ENCODE measurements at places on chromosomes 6 and 20.

DNA sequence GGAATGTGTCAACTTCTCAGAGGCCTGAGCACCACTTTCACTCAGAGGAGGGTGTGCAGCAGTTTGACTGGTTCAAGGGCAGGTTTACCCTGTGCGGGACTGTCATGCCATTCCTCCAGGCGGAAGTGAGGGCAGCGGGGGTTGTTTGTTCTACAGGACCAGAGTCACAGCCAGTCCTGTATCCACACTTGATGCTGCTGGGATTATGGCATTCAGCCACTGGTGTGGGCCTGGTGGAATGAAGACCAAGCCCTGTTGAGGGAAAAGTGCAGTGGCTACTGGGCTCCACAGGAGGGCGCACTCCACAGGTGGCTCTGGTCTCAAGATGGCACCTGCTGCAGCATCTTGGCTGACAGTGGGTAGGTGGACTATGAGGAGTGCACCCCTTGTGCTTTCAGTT lies 14.8 kb downstream of the SEMG2 start:
- no peak for DNase-seq

- DNase-seq, result no peak
These were observed 3.3 kb downstream of the MGME1 start for GRCh38 chr20:17972121-17972520.

GRCh38 chr20:1456300-1456699 lies 10.3 kb downstream of the NSFL1C start:
- DNase-seq, result no peak

DNA sequence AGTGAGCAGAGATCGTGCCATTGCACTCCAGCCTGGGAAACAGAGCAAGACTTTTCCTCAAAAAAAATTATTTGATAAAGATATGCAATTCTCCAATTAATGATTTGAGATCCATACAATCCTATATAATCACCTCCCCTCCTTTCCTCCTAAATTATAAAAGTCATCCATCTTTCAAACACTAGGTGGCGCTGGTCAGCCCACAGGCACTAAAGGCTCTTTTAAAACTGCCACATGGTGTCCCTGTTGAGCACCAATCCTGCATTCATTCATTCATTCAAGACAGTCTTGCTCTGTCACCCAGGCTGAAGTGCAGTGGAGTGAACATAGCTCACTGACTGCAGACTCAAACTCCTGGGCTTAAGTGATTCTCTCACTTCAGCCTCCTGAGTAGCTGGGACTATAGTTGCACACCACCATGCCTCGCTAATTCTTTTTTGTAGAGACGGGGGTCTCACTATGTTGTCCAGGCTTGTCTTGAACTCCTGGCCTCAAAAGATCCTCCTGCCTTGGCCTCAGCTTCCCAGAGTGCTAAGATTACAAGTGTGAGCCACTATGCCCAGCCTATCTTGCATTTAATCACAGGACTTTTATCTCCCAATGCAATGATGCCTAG lies 58.7 kb upstream of the SLC2A12 start:
- peak; percentile 26 for DNase-seq

GRCh38 chr6:15515660-15516375 lies 147.0 kb downstream of the DTNBP1 start:
- DNase-seq, result no peak

DNA sequence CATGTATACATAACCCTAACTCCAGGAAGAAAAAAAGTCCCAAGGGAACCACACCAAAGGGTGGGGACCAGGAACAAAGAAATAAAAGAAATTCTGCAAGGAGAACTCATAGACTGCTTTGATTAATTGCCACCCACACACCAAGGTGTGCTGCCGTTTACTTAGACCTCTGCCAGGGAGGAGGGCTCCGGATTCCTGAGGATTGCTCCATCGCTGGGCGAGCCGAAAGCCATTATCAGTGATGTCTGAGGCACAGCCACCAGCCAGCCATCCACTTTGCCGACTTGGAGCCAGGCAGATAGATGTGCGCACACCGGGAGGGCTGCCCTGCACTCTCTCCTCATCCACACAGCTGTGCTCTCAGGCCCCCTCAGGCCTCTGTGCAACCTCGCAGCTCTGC lies 272.7 kb upstream of the FOXQ1 start:
- no peak for DNase-seq
